ENCODE measurements at places on chromosomes 7 and 10.

- DNase-seq: no peak
These were observed 7.1 kb downstream of the HTRA1 start for GRCh38 chr10:122468307-122468925.

DNA sequence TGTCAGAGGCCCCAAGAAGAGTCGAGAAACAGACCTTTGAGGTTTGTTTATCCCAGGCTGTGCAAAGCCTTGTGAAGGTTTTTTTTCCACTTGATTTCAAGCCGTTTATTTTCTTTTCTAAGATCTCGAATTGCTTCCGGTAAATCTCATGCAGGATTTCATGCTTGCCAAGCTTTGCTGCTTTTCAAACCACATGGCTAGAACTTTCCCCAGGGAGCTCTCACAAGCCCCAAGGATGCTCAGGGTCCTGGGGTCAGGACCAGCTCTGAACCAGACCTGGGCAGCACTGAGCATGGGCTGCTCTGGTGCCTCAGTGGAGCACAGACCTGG, 48.0 kb upstream of the AQP1 start:
- no peak for DNase-seq

- no peak for DNase-seq
These were observed 129.2 kb upstream of the NRBF2 start for GRCh38 chr10:63003816-63004453.

GRCh38 chr10:62278441-62278910, 9.8 kb upstream of the RTKN2 start:
- DNase-seq: no peak

DNA sequence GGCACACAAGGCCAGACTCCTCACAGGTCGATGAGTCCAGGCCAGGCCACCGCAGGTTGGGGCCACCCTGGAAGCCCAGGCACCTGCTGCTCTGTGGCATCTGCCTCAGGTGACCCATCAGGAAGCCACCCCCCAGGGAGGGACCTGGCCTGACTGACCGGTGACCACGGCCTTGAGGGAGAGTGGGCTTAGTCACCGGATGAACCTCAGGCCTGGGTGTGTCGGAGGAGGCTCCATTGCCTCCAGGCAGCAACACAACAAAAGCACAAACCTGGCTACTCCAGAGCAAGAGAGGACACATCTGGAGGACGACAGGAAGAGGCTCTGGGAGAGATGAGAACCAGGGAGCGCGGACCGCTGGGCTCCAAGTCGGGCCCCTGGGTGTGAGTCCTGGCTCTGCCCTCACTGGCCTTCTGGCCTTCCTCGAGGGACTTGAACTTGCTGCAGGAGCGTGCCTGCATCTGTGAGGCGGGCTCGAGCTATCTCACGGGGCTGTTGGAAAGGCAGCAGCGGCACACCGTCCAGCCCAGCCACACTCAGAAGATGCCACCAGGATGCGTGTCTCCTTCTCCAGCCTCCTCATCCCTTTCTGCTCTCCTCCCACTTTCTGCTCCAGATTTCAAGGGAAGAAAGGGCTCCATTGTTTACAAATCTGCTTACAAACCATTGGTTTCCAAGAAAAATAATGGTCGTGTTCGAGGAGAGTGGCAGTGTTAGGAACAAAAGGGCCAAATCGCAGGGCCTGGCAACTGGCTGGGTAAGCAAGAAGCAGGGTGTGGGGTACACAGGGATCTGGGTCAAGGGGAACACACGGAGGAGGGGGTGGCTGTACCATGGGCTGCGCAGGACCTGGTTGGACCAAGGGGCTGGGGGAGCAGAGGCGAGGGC, 152.9 kb downstream of the ADAM12 start:
- peak; percentile 31 for DNase-seq

GRCh38 chr10:60606343-60607080, 171.8 kb upstream of the CDK1 start:
- DNase-seq: no peak

GRCh38 chr7:142516038-142516501, 233.2 kb upstream of the PRSS1 start:
- DNase-seq: no peak

- no peak for DNase-seq
These were observed 28.9 kb downstream of the TARP start for GRCh38 chr7:38244516-38244915.

DNA sequence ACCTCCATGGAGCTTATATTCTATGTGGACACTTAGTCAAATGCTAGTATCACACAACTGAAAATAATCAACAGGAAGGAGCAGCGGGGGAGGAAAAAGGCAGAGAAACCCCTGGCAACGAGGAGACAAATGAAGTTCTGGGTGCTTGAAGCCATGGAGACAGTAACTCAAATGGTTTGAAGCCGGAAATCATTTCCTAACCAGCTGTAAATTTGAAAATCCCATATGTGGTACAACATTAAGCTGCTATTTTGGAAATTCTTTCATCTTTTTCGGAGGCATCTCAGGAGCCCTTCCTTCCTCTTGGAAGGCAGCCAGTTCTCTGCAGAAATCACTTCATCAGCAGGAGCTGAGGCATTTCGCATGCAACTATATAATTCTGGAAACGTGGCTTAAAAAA, 91.4 kb downstream of the PPP1R3C start:
- peak; percentile 6 for DNase-seq

- no peak for DNase-seq
These were observed 263.0 kb upstream of the ZWINT start for GRCh38 chr10:56624082-56624481.

DNA sequence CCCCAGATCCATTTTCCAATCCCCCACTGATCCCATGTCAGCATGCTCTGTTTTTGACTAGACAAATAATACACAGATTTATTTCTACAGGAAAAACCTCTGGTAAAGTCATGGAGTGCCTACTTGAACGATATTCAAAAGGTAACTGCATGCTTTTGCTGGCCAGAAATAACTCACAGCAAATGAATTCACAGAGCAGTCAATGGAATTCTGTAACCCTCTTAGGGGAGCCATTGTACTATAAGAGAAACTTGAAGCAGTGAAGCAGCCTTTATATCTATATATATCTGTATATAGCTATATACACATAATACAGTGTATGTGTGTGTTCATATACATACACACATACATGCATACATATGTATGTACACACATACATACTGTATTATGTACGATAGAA, 29.0 kb upstream of the MEOX2 start:
- DNase-seq: no peak

DNA sequence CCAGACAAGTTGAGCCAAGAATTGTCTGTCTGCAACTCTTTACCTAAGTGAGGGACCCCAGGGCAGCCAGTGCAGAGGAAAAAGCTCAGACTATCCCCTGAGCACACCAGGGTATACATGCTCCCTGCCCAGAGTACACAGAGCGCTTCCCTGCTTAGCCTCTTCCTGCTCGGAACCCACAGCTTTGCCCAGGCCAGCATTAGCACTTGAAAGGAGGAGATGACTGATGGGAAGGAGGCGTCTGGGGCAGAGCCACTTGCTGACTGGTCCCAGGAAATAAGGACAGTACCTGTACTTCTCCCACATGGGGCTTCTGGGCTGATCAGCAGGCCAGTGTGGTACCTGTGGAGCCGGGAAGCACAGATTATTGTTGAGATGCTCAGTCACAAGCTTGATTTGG, 48.4 kb upstream of the TRIM8 start:
- no peak for DNase-seq

Measured in ecto neural progenitor cell (in vitro differentiated cells).